ENCODE measurements at places on chromosomes 2 and 18.

DNA sequence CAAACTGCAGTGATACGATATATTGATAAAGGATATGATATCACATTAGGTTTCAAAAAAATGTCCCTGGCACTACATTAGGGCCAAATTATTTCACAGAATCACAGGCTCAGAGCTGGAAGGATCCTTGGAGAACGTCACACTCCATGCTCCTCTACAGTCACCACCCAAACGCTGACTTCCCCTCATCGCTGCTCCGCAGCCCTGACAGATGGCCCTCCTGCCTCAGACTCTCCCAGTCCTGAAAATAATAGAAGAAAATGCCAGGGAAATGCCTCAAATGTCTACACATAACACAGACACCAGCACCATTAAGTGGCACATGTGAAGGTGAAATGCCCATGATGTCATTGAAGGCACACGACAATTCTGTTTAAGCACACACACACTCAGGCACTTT is 72.0 kb downstream of the ZNF521 start:
- DNase-seq = no peak

- no peak for DNase-seq
Measured at GRCh38 chr2:42613281-42614064, 45.0 kb downstream of the MTA3 start.

DNA sequence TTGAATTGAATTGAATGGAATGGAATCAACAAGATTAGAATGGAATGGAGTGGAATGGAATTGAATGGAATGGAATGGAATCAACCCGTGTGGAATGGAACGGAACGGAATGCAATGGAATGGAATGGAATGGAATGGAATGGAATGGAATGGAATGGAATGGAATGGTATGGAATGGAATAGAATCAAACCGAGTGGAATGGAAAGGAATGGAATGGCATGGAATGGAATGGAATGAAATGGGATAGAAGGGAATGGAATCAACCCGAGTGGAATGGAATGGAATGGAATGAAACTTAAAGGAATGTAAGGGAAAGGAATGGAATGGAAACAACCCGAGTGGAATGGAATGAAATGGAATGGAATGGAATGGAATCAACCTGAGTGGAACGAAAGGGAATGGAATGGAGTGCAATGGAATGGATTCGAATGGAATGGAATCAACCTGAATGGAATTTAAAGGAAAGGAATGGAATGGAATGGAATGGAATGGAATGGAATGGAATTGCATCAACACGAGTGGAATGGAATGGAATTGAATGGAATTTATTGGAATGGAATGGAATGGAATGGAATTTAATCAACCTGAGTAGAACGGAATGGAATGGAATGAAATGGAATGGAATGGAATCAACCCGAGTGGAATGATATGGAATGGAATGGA is 1146.6 kb downstream of the RPIA start:
- DNase-seq = no peak

- peak; percentile 77 for DNase-seq
Measured at GRCh38 chr2:20223407-20224163, 1.3 kb downstream of the SDC1 start.

GRCh38 chr18:30578707-30579106 is 463.8 kb downstream of the DSC3 start:
- DNase-seq = no peak

DNA sequence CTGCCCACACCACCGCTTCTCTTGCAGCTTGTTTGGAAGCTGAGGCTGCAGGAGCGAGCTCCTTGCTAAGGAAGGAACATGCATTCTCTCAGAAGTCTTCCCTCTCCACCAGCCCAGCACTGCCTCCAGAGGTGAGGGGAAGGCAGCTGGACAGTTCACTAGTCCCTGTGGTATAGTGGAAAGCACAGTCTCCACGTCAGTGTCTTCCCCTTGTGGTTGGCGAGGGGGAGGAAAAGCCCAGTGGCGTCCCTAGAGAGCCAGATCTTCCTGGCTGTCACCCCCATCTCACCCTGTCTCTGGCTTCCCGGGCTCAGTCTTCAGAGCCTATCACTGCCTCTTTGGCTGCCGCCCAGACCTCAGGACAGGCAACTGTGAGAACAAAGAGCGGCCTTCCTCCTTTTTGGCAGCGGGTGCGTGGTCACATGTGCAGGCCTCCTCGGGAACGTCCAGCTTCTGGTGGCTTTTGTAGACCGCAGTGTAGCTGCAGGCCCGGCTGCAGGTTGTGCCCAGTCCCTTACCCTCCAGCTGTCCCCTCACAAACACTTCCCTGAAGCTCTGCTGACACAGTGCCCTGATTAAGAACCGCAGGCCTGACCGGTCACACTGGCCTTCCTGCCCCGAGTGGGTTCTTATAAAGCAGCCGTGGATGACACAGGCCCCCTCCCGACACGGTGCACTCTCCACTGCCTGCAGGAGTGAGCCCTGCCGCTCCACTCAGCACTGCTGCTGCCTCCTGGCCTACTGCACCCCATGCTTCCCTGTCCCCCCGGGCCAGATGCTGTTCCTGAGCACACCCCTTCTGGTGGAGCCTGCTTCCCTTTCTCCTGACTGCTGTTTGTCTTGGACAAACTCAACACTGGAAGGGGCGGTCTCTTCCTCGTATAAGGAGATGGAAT is 90.9 kb downstream of the RNF144A start:
- DNase-seq = no peak

DNA sequence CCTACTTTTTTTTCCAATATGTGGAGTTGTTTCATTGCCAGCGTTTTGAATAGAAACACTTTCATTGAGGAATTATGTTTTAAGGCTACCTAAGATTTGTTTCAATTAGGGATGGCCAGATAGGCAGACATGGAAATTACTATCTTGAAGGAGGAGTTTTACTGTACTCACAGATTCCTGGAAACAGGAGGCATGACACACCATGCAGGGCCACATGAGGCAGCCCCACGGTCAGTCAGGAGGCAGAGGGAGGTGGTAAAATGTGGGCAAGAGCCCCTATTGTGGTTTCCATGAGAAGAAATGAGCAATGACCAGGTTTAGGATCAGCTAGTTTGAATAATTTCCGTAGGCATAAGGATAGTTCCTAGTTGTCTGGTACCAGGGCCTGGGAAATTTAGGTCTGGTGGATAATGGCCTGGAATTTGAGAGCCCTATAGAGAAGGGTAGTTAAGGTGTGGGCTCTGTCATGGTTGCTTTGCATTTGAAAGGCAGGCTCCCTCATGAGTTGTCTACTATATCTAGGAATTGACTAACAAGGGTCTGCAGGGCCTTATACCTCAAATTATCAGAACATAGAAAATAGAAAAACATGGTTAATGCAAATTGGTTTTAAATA is 360.0 kb upstream of the KCNJ3 start:
- DNase-seq = no peak

- no peak for DNase-seq
Measured at GRCh38 chr18:79795446-79795845, 2.3 kb upstream of the KCNG2 start.

- no peak for DNase-seq
Measured at GRCh38 chr2:177543007-177543760, 150.6 kb downstream of the AGPS start.

- no peak for DNase-seq
Measured at GRCh38 chr2:171564463-171564862, 42.2 kb downstream of the CYBRD1 start.

- no peak for DNase-seq
Measured at GRCh38 chr2:1698188-1698945, 45.9 kb downstream of the PXDN start.

- no peak for DNase-seq
Measured at GRCh38 chr2:240622531-240623235, 2.6 kb upstream of the GPR35 start.

DNA sequence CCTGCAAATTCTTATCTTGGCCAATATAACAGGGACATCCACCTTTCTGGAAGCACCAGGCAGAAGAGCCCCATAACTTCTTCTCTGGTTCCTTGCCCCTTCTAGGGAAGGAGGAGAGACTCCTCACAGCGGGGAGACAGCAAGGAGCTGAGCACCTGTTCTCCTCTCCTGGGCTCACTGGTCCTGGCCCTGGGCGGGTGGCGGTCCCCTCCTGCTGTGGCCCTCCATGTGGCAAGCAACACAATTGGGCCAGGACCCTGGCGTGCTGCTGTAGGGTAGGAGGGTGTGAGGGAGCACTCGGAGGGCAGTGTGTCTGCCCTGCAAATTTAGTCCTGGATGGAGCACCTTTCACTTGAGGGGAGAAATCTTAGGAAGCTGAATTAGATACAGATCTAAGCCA is 6.9 kb downstream of the IL37 start:
- DNase-seq = no peak

GRCh38 chr2:73172963-73173362 is 29.4 kb upstream of the NOTO start:
- no peak for DNase-seq

DNA sequence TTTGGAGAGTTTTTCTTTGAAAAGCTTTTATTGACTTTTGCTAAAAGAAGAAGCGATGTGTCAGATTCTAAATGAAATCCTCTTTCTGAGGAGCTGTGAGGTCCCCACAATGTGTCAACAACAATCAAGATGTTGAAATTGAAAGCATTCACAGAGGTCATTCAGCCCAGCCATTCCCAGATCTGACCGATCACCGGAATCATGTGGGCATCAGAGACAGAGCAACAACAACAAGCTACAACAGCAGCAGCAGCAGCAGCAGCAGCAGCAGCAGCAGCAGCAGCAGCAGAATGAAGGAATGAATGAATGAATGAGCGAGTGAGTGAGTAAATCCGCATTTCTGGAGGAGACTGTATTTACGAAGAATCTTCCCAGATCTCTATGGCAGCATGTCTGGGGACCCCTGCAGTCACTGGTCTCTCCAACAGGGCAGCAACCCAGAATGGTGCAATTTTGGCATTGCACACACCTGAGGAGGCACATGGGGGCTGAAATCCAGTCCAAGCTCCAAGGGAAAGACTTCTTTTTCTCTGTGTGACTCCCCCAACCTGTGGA is 299.0 kb downstream of the MYCN start:
- DNase-seq = no peak

DNA sequence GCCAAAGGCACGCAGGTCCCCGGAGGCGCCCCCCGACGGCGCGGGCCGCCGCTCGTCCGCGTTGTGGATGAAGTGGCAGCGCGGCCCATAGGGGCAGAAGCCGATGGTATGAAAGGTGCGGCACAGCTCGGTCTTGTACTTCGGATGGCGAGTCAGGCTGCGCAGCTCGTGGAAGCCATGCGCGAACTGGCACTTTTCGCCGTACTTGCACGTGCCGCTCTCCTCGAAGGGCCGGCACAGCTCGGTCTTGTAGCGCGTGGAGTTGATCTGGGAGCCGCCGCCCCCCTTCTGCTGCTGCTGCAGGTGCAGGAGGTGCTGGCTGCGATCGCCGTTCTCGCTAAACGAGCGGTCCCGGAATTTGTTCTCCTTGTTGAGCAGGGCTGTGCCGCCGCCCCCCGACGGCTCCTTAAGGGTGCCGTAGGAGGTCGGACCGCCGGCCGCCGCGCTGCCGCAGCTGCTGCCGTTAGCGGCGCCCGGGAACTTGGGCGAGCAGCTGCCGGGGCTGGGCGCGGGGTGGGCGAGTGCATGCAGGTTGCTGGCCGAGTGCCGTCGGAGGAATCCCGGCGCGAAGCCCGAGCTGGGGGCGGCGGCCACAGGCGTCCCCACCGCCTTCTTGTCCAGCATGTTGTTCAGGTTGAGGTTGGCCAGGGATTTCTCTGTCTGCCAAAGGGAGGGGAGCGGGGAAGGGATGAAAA is 1.2 kb downstream of the ZFP36L2 start:
- peak; percentile 76 for DNase-seq

- no peak for DNase-seq
Measured at GRCh38 chr2:240596080-240596460, 9.5 kb downstream of the CAPN10 start.

DNA sequence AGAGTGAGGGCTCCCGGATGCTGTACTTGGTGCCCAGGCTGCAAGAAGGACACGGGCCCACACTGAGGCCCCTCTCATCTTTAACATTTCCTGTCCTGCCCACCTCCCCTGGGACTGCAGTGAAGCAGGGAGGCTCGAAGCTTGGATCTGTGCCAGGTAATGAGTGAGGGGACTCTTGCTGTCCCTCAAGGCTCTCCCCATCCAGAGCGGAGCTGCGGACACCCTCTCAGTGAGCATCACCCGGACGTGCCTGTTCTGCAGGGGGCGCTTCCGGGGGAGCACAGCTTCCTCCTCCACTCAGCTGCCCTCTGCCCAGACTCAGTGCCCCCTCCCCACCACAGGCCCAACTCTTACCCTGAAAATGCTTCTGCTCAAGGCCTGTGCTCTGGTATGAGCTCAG is 150.0 kb upstream of the MYCN start:
- no peak for DNase-seq

GRCh38 chr2:100070078-100070477 is 72.3 kb downstream of the AFF3 start:
- DNase-seq = no peak

DNA sequence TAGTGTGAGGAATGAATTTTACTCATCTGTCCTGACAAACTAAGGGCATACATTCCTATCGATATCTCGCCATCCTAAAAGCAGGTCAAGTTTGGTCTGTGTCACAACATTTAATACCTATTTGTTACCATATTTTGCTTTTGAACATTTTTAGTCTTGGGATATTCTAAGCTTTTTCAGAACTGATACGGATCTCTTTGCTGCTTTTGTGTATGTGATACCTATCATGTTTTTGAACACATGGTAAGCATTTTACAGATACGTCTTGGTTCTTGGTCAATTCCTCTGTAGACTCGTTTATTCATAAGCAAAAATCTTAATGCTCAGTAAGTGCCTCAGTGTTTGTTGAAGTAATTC is 592 bp downstream of the ZNF397 start:
- DNase-seq = no peak

GRCh38 chr2:241810307-241811200 is 1.6 kb downstream of the NEU4 start:
- DNase-seq = peak; percentile 48

DNA sequence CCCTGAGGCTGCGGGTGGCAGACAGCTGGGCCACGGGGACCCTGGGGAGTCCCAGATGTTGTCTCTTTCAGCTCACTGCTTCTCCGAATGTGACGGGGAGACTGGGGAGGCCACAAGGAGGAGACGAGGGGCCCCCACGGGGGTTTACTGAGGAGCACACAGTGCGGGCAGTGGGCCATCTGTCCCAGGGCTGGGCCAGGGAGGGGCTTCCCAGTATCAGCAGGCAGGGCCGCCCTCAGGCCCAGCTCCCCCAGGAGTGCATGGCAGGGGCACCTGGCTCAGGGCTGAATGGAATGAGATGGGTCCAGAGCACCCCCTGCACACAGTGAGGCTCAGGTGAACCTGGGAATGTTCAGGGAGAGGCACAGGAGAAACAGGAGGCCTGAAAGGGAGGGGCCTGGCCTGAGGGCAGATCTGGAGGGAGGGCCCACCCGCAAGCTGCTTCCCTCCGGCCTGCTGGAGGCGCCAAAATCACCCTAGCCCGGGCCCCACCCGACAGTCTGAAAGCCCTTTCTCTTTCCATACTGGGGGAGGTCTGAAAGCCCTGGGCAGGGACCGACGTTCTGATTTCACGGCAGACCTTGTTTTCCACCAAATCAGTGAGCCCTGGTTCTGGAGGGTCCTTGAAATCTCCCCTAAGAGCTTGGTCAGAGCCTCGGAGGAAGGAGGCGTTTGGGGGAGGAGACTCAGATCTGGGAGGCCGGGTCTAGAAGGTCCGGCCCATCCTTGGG is 35.5 kb upstream of the PTMA start:
- peak; percentile 81 for DNase-seq

Data from ecto neural progenitor cell (in vitro differentiated cells).